ENCODE measurements at places on chromosomes 5 and 9.

DNA sequence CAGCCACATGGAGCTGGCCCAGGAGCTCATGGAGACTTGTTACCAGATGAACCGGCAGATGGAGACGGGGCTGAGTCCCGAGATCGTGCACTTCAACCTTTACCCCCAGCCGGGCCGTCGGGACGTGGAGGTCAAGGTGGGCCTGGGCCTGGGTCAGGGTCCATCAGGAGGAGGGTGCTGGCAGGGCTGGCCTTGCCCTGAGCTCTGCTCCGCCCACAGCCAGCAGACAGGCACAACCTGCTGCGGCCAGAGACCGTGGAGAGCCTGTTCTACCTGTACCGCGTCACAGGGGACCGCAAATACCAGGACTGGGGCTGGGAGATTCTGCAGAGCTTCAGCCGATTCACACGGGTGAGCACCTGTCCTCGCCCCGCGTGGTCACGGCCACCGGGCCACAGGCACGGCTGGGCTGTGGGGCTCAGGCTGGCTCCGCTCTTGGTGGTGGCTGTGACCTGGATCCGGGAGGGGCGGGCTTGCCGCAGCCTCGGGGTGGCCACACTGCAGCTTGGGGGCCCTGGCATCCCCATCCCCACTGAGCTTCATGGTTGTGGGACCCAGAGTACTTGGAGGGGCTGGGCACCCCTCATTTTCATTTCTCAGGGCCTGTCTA lies 7.1 kb downstream of the DPP7 start:
- no peak for DNase-seq

DNA sequence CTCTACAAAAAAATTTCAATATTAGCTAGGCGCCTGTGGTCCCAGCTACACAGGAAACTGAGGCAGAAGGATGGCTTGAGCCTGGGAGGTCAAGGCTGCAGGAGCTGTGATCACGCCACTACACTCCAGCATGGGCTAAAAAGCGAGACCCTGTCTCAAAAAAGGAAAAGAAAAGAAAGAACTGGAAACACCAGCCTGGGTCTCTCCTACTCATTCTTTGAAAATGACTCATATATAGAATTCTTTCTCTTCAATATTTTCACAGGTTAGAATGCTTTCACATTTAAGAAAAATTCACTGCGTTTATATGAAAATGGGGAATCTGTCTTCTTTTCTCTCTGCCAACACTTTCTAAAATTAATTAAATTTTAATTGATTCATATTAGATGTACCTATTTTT lies 115.6 kb downstream of the TRPM6 start:
- DNase-seq, result no peak

DNA sequence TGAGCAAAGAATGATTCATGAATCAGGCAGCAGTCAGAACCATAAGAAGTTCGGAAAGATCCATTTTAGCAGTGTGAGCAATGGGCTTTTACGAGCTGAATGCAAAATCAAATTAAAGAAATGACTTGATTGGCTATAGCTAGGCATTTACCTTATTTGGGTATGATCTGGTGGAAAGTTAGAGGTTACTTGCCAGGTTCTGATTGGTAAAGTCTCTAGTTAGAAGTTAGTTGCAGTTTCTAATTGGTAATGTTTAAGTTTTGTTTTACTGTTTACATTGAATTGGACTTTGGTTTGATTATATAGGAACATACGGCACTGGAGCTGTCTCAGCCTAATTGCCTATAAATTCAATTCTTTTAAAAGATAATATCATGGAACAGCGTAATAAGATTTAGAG lies 97.9 kb downstream of the ITGA1 start:
- no peak for DNase-seq

- no peak for DNase-seq
These were observed 38.5 kb downstream of the TLE1 start for GRCh38 chr9:81650586-81651515.

DNA sequence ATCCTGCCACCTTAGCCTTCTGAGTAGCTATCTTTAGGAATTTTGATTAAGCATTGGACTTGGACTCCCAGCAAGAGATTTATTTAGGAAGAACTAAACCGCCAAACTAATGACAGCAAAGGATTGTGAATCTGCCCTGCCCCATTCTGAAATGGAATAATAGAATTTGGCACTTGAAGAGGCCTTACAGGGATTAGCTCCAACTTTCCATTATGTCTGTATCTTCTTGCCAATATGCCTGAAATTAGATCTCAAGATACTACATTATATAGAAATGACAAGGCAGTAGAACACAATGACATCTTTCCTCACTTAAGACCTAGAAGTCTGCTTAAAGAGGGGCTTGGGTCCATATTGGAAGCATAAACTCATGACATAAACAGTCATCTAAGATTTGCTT lies 77.0 kb upstream of the DPYSL3 start:
- DNase-seq, result no peak

GRCh38 chr5:137374110-137374714 lies 124.9 kb downstream of the SPOCK1 start:
- no peak for DNase-seq

DNA sequence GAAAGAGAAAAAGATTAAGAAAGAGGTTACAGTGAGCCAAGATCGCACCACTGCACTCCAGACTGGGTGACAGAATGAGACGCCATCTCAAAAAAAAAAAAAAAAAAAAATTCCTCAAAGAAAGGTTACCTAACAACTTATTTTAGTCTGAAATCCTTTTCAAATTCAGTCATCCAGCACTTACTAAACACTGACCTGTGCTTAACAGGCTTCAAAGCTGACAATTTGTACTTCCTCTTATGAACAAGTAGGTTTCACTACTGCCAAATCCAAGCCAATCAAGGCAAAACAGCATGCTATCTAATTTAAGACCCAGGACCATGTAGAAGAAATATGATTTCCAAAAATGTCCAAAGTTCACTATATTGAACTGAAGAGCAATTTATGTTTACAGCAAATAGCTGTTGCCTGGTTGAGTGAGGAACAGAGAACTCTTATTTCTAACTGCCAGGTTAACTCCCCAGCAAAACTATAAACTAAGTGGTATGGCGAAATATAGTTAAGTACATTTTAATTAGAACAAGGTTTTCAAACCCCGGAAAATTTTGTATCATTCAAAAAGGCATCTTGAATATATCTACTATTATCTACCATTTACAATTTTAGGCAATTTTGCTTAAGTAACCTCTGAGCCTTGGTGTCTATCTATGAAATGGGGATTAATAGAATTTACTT lies 13.4 kb downstream of the PWWP2A start:
- DNase-seq, result no peak

- DNase-seq, result no peak
These were observed 3.8 kb downstream of the ANXA6 start for GRCh38 chr5:151153766-151154272.

GRCh38 chr9:122383992-122384461 lies 13.2 kb downstream of the PTGS1 start:
- DNase-seq, result no peak

Data from activated CD4-positive, alpha-beta T cell treated with anti-CD3 and anti-CD28 coated beads for 24 hours (primary cell).